ENCODE measurements at places on chromosomes 4 and X.

DNA sequence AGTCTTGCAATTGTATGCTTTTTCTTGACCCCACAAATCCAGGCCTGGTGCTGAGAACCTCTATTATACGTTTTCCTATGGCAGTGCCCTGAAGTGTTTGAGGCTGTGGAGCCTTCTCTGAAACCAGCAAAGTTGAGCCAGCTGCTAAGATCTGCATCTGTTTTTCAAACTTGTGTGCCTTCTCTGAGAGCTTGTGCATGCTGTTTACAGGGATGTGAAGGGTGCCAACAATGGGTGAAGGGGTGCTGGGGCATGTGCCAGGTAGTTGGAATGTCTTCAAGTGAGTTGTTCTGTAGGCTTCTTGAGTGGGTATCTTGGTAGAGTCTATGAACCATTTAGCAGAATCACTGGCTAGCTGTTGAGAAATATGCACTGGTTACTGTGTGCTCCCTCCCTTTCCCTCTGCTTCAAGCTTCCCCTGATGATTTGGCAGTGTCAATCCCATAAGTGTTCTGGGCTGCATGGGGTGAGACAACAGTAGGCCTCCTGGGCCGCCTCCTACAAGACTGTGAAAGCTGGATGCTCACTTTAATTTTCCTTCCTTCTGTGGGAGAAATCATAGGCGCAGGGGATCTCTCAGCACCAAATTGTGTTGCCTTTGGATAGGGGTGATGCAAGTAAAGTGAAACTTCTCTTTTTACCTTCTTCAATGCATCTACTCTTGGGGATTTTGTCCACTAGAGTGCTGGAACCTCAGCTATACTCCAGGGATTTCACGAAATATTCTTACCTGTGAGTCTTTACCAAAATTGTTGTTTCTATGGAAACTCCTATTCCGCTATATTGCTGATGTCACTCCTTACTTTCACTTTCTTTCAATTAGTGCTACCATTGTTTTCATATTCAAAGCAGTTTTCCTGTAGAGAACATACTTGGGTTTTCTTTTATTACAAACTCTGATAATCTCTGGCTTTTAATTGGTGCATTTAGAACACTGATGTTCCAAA lies 30.0 kb downstream of the ITM2A start:
- no peak for DNase-seq

- no peak for DNase-seq
Measured at GRCh38 chrX:143437439-143437838, 79.8 kb downstream of the SPANXN3 start.

- DNase-seq: no peak
Measured at GRCh38 chr4:48693856-48694574, 86.1 kb downstream of the FRYL start.

DNA sequence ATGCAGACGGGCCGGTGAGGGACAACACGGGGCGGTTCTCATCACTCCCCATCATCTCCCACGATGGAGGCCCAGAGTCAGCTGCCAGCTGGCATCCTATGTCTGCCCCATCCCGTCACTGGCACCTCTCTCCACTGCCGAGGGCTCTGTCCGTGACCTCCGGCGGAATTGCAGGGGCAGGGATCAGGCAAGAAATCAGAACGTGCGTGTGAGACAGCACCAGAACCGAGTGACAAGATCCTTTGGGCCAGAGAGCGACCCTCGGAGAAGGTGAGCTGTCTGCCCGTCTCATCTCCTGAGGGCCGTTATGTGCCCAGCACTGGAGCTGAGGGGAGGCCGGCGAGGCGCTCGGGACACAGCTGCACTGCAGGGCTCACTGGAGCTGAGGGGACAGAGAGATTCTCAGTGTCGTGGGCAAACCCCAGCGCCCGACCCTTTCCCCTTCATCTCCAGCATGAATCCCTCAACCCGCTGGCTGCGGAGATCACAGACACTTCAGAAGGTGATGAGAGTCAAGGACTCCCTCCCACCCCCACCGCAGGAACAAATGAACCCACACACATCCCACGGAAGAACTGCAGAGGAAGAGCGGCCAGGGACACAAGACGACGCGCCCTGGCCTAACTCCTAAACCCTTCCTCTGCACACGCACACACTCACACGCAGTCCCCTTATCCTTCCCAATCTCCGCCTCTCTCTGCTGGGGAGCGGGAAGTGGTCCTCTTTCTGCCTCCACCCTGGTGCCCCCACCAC lies 128.7 kb downstream of the AFAP1 start:
- no peak for DNase-seq

DNA sequence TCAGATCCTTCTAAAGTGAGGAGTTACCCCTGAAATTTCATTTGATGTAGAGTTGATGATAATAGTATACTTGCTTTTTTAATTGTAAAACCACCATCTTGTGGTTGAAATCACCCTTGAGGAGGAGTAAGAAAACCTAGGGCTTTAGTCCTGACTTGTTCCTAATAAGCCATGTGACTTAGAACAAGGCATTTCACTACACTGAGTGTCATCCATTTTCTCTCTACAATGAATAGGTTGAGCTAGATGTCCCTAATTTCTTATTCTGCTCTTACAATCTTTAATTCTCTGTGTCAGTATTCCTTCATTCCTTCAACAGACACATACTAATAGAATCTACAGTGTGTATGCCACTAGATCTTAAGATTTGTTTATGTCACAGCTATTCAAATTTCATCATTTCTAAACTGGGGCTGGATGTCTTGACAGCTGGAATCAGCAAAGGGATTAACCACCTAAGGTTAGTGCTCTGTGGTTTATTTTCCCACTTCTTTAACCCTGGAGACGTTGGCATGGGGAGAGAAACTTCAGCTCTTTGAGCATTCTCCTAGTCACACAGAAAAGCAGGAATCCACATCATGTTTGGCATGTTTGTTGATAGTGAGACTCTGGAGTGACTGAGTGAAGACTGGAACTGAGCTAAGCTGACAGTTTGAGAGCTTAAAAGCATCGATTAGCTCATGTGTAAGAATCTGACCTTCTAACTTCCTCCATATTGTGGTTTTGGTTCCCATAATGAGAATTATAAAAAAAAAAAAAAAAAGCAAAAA lies 246.3 kb downstream of the NDST4 start:
- DNase-seq: no peak

- DNase-seq: no peak
Measured at GRCh38 chrX:150036181-150036580, 97.9 kb upstream of the EOLA2 start.

GRCh38 chr4:20773144-20773997 lies 73.1 kb downstream of the PACRGL start:
- no peak for DNase-seq

DNA sequence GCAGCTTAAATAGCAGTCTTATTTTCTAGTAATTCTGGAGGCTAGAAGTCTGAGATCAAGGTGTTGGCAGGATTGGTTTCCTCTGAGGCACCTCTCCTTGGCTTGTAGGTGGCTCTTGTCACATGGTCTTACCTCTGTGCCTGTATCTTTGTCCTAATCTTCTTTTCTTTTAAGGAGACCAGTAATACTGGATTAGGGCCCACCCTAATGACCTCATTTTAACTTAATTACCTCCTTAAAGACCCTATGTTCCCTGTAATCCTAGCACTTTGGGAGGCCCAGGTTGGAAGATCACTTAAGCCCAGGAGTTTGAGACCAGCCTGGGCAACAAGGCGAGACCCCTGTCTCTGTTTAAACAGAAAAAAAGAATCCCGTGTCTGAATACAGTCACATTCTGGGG lies 38.9 kb downstream of the ARHGAP10 start:
- DNase-seq: no peak

DNA sequence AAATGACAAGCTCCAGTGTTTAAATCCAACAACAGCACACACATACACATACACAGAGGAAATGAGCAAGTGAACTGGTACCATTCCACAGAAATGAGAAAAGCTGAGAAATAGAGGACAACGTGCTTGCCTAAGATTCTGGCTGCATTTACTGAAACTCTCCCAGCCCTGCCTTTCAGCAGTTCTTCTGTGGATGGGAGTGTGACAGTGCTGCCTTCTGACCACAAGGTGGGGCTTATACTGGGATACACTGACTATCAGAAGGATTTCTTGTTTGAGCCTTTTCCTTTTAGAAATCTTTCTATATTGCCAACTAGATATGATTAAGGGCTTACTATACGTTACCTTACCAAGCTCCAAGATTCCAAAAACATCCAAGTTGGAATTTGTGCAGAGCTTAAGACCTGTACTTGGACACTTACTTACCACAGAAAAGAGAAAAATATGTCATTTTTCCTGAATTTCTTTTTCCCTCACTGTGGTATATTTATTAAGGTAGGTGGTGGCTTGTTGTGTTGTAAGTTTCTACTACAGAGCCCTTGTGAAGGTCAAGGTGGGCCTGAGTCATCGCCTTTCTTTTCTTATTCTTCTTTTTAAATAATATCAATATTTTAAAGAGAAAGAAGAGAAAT lies 10.7 kb upstream of the CXCL8 start:
- DNase-seq: no peak

GRCh38 chrX:12919051-12919450 lies 12.6 kb downstream of the TLR8 start:
- DNase-seq: no peak

DNA sequence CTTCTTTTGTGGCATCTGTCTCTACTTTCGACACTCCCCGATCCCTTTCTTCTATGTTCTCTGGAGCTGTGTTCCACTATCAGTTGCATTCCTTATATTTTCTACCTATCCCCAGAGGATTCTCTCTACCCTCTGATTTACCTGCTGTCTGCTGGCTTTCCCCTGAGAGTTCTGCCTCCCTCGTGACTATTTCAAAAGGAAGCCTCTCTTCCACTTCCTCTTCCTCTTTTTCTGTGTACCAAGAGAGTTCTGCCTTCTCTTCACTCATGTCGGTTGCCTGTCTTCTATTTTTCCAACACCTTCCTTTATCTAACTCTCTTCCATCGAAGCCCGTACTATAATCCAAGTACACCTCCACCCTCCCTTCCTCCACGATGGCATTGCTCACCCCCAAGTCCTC lies 631.7 kb downstream of the SMARCA1 start:
- DNase-seq: no peak

GRCh38 chrX:18938710-18939109 lies 45.2 kb downstream of the PHKA2 start:
- no peak for DNase-seq

DNA sequence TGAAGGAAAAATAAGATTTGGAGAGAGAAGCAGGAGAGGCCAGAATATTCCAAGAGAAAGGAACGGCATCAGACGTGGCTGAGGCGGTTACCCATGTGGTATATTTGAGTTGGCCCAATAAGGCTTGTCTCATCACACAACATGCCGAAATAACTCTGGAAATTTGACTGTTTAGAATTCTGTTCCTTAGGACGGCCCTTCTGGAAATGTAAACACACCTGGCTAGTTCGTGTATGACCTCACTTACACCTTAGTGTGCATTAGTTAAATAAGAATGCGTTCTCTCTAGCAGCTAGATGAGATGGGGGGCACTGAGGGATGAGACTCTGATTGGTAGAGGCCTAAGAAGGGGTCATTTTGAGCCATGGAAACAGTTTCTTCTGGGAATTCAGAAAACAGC lies 33.2 kb upstream of the PLAC1 start:
- DNase-seq: no peak

DNA sequence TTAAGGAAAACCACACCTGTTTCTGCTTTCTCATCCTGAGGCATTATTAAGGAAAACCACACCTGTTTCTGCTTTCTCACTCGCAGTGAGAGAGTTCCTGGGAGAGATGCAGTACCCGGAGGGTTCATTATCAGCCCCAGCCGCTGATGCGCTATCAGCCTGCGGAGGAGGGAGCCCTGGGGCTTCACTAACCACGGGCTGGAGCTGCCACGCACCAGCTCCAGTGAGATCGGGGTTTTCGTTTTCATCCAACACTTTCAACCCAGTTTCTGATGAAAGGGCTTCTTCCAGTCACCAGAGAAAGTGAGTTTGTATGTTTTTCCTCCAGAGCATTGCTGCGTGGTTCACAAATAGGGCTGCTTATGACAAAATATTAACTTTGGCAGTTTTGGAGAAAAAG lies 93.2 kb upstream of the PRKX start:
- no peak for DNase-seq

GRCh38 chr4:158290912-158291311 lies 80.6 kb downstream of the TMEM144 start:
- no peak for DNase-seq

DNA sequence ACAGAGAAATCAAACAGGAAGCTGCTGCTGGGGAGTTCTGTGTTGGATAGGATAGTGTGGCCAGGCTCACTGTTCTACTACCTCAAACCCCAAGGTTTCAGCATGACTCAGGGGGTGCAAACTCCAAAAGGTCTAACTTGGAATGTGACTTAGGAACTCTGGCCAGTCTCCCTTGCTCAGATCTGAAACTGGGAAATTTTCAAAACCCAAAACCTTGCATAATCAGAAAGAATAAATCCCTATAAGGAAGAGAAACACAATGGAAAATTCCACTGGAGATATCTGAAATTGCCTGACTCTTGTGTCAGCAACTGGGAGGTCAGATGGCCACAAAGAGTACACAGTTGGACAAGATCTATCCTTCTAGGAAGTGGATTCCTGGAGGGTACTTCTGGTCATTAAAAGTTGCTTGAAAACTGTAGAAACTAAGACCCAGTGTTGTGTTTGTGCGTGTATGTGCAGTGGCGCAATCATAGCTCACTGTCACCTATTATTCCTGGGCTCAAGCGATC lies 58.0 kb downstream of the PPEF2 start:
- DNase-seq: no peak

DNA sequence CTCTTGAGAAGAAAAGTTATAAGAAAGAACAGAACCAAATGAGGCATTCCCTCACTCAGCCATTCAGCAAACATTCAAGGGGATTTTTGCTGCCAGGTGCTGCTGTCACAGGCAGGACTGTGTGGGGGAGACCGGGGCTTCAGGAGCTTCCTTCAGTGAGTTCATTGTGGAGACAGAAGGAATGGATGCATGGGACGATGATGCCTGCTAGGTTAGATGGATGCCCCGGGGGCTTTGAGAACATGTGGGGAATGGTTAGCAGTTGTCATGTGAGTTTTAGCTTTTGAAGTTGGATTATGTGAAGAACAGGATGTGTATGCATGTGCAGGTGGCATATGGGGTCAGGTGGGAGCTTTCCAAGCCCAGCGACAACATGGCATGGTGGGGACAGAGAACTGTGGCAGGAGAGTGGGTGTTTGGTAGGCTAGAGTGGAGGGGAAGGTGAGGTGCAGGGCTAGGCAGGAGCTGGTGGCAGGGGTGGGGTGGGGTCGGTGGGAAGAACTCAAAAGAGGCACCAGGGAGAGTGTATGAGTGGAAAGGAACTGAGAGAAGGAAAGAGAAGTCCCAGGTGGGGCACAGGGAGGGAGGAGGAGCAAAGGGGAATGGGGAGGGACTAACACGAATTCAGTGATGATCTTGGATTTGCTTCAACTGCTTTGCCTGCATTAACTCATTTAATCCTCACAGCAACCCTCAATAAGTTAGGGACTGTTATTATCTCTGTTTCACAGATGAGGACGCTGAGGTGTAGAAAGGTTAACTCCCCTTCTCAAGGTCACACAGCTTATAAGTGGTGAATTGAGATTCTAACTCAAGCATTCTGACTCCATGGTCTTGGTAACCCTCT lies 8.4 kb downstream of the DCUN1D4 start:
- no peak for DNase-seq
